ENCODE measurements at places on chromosomes 7 and 10. TPM values are rescaled to one million over a fixed set of nuclear protein-coding genes. Genes with fewer than 3 reads are reported as not detected.

CDK6 gene
- 23.6 TPM for total RNA-seq

TET1 gene
- total RNA-seq: 3.1 TPM

TMEM196 gene
- total RNA-seq: not detected

TMEM229A gene
- total RNA-seq: not detected

ASB4 gene
- total RNA-seq: 7.0 TPM

TMEM213 gene
- total RNA-seq: not detected

CLDN3 gene
- not detected for total RNA-seq

NEBL gene
- total RNA-seq: 666 TPM

COL13A1 gene
- total RNA-seq: 1.0 TPM

HYAL4 gene
- not detected for total RNA-seq

Data from Right ventricle myocardium inferior (tissue), 1 donor.